ENCODE measurements at places on chromosomes 2 and 18.

DNA sequence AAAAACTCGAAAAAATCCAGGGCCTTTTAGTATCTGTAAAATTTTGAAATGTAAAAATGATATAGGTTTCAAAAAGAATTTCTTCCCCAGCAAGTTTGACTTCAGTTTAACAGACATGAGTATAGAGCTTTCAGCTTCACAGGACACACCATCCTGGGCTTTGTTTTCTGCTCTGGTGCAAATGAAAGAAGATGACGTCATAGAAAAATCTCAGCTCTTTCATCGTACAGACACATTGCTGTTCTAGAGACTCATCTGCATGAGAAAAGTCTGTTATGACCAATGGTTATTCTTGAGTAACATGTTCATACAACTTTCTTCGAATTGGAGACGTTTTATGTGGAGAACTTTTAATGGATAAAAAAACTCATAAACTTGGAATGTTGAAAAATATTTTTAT lies 111.7 kb upstream of the DYNAP start:
- no peak for DNase-seq

DNA sequence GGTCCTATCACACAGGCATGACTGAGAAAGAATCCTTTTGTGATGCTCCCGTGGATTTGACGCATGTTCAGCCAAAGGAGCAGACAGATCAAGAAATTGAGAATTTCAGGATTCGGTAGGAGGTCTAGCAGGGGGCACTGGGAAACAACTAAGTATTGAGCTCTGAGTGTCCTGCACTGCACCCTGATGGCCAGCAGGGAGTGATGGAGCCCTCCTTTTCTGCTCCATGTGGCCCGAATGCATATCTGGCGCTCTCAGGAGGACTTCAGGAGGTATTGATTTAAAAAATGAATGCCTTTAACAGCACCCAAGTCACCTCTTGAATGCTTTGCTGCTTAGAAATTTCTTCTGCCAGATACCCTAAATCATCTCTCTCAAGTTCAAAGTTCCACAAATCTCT lies 58.0 kb downstream of the ZNF519 start:
- DNase-seq = no peak

DNA sequence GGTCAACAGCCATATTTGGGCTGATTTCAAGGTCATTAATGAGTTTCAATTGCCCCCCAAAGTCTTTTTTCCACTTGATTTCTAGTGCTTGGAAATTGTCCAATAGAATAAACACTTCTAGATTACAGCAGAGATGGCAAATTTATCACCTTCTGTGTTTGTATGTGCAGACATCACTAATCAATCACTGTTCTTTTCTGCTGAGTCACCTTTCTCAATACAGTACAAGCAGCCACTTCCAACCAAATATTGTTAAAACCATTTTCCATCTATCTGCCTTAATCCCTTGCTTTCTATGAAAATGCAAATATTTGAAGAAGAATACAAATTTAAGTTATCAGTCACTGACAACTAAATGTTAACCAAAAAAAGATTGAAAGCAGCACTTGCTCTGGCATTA lies 40.2 kb upstream of the ZNF521 start:
- DNase-seq = no peak

- no peak for DNase-seq
Measured at GRCh38 chr18:32280911-32281310, 91.1 kb downstream of the MEP1B start.

- DNase-seq = no peak
Measured at GRCh38 chr18:1014509-1014908, 109.8 kb downstream of the ADCYAP1 start.

GRCh38 chr2:231710799-231711676 lies 2.7 kb downstream of the PTMA start:
- DNase-seq = no peak

DNA sequence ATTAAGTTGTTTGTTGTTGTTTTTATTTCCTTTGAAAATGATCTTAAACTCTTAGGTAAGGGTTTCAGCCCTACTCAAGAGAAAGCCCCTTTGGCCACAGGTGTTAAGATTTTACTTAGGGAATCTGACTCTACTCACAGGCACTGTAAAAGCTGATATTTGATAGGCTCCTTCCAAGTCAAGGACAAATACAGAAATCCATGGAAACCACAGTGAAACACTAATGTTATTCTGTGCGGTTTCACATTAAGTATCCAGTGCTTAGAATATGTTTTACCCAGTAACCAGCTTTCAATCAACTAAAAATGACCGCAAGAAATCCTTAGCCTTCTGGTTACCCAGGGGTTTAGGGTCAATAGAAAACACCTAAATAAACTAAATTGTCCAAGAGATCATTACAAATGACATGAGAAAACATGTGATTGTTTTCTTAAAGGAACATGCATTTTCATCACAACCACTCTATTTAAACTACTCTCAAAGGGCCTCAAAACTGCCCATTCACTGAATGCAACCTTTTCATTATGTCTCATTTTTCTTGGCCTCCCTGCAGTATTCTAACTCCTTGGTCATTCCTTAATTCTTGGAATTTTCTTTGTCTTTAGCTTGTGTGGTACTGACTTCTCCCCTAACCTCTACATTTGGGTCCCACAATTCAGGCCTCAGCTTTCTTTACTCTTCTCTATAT lies 56.0 kb downstream of the CDH2 start:
- no peak for DNase-seq

DNA sequence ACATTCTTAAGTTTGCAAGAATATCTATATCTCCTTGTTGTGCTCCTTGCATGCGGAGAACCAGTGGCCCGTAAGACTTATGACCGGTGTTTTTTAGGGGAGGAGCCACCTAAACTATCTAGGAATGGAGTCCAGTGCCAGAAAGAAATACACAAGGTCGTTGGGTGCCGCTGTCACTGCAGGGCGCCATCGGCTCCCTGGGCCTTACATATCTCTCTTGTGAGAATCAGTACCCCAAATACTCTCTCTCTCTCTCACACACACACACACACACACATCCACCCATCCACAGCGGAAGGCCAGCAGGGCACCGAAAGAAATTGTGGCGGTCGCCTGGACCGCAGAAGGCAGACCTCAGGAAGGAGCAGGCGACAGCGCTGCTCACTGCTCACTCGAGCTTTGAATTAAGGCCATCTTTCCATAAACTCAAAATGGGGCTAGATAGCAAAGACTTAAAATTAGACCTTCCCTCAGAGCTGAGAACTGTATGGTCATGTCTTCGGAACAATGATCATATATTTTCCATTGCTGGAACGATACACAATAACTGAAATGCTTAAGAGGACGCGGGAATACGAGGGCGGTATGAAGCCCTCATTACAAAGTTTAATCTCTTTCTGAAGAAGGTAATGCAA lies 10.4 kb downstream of the NR4A2 start:
- DNase-seq = no peak

DNA sequence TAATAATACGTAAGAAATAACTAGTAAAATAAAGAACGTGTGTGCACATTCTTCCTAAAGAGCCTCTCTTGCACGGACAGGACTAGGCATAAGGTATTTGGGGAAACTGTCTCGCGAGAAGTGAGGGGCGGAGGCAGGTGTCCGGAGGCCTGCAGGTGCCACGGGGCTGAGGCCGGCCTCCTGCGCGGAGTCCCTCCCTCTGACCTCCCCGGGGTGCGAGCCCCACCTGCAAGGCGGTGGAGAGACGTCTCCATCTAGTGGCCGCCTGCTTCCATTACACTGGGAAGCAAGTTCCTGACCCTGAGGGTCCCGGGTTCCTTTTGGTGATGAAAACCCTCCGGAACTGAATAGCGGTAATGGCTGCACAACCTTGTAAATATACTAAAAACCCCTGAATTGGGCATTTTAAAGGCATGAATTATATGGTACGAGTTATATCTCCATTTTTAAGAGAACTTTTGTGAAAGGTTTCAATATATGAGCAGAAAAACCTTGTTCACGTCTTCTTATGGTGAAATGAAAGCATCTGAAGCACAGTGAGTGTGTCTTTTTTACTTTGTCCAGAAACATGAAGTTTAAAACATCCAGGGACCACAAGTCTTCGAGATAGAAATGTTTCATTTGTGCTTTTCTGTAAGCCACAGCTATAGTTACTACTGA lies 35.5 kb upstream of the CTDP1 start:
- DNase-seq = peak; percentile 69

DNA sequence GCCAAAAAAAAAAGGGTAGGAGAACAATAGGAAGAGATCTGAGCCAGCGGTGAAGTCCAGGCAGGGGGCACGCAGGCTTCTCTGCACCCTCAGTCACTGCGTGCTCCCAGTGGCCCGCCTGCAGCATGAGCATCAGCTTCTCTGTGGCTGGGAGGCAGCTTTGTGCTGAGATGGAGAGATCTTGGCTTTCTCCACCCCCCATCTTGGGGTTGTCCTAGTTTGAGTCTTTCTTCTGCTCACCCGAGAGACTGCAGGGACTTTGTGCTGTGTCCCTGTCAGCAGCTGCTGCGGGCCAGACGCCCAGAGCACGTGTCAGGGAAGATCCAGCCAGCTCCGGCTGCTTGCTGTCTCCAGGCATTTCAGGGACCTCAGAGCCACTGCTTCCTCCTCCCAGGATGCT lies 20.3 kb downstream of the TRAPPC12 start:
- DNase-seq = no peak

GRCh38 chr2:74554820-74555531 lies 456 bp downstream of the DOK1 start:
- peak; percentile 27 for DNase-seq

DNA sequence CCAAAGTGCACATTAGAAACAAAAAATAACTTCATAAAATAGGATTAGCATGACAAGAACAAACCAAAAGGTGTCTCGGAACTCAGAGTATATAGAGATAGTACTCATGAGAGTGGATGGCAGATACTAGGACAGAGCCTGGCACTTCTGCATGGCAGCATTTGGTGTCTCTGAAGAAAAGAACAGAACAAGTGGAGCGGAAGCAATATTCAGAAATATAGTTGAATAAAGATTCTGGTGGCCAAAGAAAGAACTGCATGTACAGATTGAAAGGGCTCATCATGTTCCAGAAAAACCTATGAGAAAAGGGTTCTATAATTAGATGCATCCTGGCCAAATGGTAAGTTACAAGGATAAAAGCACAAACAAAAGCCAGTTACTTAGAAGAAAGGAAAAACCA lies 90.9 kb downstream of the CCDC138 start:
- no peak for DNase-seq

DNA sequence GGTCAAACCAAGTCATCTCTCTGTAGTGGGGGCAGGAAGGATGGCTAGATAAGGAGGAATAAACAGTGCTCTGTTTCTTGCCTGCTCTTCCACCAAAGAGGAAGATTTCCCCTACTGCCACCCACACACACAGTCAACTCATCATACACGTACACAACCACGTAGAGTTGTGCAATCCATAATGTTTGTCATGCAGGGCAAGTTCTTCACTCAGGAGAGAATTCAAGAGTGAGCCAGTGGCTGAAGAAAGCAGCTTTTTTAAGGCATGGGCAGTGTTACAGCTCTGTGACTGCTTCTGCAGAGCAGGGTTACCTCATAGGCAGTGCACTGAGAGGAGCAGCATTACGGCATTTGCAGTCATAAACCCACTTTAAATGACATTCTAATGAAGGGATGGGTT lies 283.0 kb downstream of the RND3 start:
- no peak for DNase-seq

DNA sequence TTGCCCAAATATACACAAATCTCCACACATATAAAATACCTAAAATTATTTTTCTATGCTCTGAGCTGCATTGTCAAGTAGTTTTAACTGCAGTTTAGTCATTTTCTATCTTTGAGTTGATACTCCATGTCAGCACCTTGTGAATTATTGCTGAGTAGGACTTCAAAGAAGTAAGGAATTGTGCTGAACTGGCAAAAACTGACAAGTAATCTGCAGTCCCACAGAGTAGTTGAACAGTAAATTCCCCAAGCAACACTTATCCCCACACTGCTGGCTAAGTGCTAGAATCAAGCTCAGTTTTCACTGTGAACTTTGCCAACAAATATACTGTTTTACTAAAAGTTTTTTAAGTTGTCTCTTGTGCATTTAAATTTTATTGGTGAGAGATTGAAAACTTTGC lies 141.8 kb upstream of the ST6GAL2 start:
- no peak for DNase-seq

DNA sequence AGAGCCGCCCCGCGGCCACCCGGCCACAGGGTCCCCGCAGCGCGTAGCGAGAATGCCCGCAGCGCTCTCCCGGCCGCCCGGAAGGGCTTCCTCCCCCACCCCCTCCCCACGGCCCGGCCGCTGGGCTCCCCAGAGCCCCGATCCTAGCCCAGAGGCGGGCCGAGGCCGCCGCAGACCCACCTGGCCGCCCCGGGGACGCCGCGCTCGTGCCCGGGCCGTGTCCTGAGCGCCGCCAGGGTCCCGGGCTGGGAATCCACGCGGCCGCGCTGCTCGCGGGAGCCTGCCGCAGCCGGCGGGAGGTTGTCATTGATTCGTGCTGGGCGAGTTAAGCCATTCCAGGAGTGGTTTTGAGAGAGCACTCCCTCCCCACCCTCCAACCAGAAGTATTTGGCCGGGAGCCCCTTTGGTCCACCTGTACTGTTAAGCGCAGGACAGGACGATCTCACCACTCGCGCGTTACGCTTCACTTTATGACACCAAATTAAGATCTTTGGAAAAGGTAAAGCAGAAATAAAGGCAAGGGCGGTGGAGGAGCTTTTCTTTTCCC lies 206.4 kb upstream of the SMAD2 start:
- no peak for DNase-seq

DNA sequence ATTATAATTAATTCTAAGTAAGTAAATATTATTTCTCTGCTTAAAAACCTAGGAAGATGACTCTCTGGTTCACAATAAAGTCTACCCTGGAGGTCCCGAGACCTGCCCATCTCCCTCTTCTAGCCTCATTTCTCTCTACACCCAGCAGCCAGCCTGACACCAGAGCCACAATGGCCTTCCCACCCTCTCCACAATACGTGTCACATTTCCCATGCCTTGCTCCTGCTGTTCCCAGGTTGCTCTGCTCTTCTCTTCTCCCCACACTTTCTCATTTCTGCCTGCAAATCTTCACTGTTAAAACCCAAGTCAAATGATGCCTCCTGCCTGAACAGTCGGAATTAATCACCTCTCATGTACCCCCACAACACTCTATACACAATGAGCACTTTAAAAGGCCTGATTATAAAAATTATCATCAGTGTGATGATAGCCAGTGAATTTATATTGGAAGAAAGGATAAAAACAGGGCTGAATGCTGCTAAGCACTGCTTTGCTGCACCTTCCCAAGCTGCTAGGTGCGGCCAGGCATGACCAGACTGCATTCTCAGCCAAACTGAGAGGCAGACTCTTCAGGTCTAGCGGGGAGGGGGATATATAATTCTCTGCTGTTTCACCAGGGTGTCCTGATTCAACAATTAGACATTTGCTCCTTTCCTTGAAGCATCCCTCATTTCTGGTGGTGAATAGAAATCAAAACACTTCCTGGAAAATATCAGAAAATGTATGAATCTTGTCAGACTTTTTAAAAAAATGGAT lies 160.6 kb downstream of the DTNA start:
- no peak for DNase-seq

- no peak for DNase-seq
Measured at GRCh38 chr2:69589973-69590652, 53.4 kb downstream of the AAK1 start.

DNA sequence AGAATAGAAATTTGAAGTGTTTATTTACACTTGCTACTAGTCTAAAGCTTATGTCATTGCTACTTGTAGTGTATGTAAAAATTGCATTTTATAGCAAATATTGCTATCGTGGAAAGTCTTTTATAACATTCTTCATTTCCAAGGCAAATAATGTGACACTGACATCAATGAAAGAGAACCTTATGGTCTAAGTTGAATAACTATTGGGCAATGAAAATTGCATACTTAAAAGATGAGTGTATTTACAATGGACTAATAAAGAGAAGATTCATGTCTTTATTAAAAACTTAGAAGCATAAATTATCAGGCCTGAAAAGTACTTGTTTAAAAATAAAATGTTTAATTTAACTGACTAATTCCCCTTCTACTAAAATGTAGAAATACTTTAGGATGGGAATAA lies 82.2 kb downstream of the LRP1B start:
- DNase-seq = no peak

GRCh38 chr2:16566701-16567100 lies 98.9 kb downstream of the CYRIA start:
- DNase-seq = no peak

All from stimulated activated CD8-positive, alpha-beta memory T cell treated with anti-CD3 and anti-CD28 coated beads, Interleukin-2, amount 100 ng/mL, for 48 hours (primary cell).